ENCODE measurements at places on chromosomes 3 and 15.
A peak's percentile ranks its signal among the peaks of the same experiment; 100 is the strongest.

GRCh38 chr3:119795849-119796248 is 13.9 kb downstream of the NR1I2 start:
- DNase-seq: no peak

DNA sequence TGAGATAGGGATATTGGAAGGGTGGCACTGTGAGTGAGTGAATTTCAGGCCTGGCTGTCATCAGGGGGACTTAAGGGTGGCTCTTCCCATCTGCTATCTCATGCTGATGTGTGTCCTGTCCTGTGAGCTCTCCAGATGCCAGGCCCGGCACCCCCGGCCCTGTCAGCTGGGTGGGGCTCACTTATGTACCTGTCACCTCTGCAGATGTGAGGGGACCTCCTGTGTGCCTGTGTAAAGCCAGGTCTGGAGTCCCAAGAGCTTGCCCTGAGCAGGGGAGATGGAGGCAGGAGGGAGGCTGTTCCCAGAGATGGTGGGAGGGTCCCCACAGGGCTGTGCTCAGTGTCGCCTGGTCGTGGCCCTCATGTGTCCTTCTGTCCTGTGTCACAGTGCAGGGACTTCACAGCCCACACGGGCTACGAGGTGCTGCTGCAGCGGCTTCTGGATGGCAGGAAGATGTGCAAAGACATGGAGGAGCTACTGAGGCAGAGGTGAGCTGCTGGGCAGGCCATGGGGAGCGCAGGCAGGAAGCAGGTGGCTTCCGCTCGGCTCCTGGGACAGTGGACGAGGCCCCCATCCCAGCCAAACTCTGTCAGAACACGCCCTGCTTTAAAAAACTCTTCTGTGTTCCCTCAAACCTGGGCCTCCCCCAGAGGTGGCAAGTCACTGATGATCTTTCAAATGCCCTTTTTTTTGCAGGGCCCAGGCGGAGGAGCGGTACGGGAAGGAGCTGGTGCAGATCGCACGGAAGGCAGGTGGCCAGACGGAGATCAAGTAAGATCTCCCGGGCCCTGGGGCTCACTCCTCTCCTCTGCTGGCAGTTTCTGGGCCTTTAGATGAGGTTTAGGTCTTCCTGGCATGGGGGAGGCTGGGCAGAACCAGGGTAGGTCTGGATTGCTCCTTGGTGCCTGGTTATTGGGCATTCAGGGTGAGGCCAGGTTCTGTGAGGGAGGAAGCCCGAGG is 23.1 kb downstream of the PSTPIP1 start:
- DNase-seq: peak; percentile 66

DNA sequence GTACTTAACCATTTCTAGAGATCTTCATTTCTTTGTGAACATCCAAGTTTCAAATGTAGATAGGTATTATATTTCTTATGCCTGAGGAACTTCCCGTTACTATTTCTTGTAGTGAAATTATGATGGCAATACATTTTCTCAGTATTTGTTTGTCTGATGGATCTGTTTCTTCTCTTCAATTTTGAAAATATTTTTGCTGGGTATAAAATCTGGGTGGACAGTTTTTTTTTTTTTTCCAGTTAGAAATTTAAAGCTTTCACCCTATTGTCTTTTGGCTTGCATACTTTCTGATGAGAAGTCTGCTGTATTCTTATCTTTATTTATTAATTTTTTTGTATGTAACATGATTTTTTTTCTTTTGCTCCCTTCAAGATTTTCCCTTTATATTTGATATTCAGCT is 175.8 kb downstream of the SV2B start:
- no peak for DNase-seq

GRCh38 chr3:177781686-177782161 is 584.4 kb upstream of the TBL1XR1 start:
- no peak for DNase-seq

DNA sequence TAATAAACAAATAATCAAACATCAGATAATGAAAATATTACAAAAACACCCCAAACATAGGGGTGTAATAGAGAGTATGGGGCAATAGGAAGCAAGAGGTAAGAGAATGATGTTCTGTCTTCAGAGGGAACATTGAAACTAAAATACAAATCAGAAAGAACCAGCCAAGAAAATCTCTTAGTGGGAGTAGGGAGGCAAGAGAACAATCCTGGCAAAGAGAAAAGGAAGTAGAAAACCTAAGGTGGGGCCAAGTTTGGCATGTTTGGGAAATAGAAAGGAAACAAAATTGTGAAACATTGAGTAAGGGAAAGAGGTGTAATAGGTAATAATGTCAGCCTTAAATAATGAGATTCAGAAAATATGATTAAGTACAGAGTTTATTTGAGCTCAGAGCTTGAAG is 467.1 kb downstream of the RBMS3 start:
- DNase-seq: no peak

Measured in posterior cingulate gyrus (tissue), 11 donors.